ENCODE measurements at places on chromosomes 1 and 21. TPM values are rescaled to one million over a fixed set of nuclear protein-coding genes. Genes with fewer than 3 reads are reported as not detected.

DNA sequence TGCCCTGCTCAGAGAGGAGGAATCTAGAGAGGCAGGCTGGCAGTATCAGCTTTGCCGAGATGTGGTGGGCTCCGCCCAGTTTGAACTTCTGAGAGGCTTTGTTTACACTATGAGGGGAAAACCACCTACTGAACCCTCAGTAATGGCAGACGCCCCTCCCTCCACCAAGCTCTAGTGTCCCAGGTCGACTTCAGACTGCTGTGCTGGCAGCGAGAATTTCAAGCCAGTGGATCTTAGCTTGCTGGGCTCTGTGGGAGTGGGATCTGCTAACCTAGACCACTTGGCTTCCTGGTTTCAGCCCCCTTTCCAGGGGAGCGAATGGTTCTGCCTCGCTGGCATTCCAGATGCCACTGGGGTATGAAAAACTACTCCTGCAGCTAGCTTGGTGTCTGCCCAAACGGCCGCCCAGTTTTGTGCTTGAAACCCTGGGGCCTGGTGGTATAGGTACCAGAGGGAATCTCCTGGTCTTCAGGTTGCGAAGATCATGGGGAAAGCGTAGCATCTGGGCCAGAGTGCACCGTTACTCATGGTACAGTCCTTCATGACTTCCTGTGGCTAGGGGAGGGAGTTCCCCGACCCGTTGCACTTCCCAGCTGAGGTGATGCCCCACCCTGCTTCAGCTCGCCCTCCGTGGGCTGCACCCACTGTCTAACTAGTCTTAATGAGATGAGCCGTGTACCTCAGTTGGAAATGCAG is 43.6 kb downstream of the C21orf91 start:
- H3K4me3 ChIP-seq: no peak overlapping the region
- H3K27me3 ChIP-seq: no peaks in the 10 kb centered on the region
- peak; percentile 42 for DNase-seq
- H3K27ac ChIP-seq: no peak overlapping the region

NR1I3 gene
- not detected for total RNA-seq

FAM78B gene
- 0.64 TPM for total RNA-seq

PRAMEF2 gene
- not detected for total RNA-seq

- H3K36me3 ChIP-seq: no peaks in the 10 kb centered on the region
- H3K27ac ChIP-seq: no peak overlapping the region
- no peak overlapping the region for H3K4me3 ChIP-seq
- no peaks in the 10 kb centered on the region for H3K4me1 ChIP-seq
- H3K27me3 ChIP-seq: no peaks in the 10 kb centered on the region
These were observed 5.8 kb upstream of the PTPN7 start for GRCh38 chr1:202165942-202166843.

COL6A1 gene
- total RNA-seq: 580 TPM

PTPN14 gene
- total RNA-seq: 7.5 TPM

- H3K27me3 ChIP-seq: no peaks in the 10 kb centered on the region
- H3K4me1 ChIP-seq: no peaks in the 10 kb centered on the region
- H3K27ac ChIP-seq: no peak overlapping the region
- no peak for DNase-seq
- H3K36me3 ChIP-seq: no peaks in the 10 kb centered on the region
These were observed 57.0 kb downstream of the LRRC53 start for GRCh38 chr1:74455390-74455789.
